Gastrocnemius medialis (tissue), 4 donors: ENCODE measurements at places on chromosomes 4 and X.

GRCh38 chr4:20255251-20255586 lies 3.5 kb downstream of the SLIT2 start:
- DNase-seq = no peak

DNA sequence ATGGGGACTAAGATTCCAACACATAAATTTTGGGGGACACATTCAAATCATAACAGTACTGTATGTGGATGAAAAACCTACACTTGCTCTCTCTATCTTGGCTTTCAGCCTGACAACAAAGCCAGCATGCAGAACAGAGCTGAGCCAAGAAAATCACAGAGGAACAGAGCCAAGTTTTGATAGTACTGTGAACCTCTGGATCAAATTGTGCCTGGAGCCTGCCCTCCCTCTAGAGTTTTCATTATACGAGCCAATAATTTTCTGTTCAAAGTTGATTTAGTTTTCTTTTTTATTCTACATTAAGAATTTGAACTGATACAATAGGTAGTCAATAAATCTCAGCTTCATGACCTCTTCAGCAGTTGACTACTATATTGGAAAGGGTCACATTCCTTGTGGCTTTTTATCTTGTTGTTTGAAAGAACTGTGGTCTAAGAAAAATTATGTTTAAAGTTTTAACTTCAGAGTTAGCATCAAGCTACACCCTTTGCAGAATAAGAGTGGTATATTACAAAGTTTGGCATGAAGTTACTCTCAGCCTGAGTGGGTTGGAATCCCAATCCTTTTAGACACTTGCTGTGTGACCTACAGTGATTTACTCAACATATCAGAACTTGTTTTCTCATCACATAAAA lies 31.1 kb downstream of the GRID2 start:
- no peak for DNase-seq

GRCh38 chrX:48636776-48637175 lies 39.5 kb downstream of the WDR13 start:
- no peak for DNase-seq

DNA sequence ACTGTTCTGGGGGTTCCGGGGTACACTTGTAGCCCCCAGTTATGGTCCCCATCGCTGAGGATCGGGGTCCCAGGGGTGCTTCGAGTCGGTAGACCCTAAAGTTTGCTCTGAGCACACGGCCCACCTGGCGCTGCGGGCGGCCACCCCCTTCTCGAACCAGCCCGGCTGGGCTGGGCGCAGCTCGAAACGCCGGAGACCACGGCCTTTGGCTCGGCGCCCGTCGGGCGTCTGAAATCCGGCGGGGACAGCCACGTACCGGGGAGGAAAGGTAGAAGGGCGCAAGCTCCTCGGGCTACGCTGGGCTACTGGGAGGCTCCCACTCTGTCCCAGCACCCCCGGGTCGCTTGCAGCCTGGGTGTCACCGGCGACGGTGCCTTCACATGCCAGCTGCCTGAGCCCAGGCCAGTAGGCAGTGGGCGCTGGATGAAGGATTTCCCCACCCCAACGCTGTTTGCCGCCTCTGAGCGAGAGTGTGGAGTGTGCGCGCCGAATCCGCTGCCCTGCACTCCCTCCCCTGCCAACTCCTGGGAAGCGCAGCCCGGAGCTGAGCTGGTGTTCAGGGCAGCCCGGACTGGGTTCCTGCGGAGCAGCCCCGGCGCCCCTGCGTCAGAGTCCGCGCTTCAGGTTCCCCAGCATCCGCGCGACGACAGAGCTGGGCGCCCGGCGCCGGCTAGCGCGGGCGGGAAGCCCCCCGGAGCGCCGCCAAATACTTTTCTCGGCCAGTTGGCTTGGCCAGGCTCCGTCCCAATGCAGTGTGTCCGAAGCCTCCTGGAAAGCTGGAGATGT lies 637 bp downstream of the MAMLD1 start:
- DNase-seq = no peak

DNA sequence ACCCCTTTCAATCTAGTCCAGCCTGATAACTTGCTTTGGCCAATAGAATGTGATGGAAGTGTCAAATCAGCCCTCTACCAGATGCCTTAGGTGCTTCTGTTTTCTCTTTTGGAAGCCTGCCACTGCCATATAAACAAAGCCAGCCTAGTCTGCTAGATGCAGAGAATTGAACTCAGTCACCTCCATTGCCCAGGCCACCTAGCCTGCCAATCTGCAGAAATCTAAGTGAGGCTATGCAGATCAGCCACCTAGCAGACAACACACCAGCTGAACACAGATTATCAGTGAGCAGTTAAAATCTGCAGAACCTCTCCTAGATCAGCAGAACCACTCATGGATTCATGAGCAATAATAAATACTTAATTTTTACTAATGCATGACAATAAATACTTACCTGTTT lies 1108.2 kb downstream of the PCDH18 start:
- DNase-seq = no peak

GRCh38 chr4:54281054-54281766 lies 52.1 kb downstream of the PDGFRA start:
- peak; percentile 80 for DNase-seq

DNA sequence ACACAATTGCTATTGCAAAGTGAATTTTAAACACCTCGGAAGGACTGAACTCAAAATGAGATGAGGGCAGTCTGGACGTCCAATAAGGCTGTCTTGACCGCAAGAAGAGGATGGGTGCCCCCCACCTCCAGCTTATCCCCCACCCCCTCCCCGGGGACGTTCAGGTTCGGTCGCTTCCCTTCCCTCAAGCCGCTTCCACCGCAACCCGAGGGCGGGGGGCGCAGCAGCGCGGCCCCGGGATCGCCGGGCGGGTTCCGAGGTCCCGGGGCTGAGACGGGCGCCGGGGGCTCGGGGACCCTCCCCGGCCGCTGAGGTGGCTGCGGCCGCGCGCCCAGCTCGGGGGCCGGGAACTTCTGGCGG lies 480 bp downstream of the USP46 start:
- DNase-seq = no peak

- DNase-seq = no peak
Observed at GRCh38 chrX:110703641-110704040, 92.0 kb downstream of the CHRDL1 start.

- DNase-seq = no peak
Observed at GRCh38 chr4:56261027-56261426, 126.3 kb downstream of the AASDH start.

- DNase-seq = no peak
Observed at GRCh38 chr4:110472583-110473329, 3.2 kb upstream of the ENPEP start.

DNA sequence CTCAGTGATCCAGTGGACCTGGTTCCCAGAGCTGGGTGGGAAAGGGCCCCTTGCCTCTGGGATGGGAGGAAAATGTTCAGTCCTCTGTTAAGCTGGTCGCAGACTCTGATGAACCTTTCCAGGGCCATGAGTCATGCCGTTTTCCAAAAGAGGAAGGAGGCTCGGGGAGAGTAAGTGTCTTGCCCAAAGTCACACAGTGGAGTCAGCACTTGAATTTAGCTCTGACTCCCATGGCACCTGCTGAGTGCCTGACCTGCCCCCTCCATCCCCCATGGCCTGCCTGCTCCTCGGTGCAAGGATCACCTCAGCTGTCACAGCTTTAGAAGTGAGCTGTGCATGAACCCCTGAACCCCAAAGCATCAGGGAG lies 14.0 kb upstream of the KIAA0232 start:
- DNase-seq = peak; percentile 77

DNA sequence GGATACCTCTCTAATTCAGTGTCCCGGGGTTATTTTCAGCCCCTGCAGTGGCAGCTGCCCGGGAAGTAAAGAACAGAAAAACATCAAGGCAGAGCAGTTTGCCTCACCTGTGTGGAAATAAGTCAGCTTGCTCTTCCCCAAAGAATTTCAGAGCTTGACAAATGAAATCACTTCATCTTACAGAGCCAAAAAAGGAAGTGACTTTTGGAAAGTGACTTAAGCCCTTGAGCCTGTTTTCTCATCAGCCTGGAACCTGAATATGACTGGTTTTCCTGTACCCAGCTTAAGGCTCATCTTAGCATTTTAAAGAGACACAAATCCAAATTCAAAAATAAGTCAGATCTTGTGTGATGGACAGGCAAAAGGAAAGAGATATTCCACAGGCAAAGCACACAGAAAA lies 211.6 kb downstream of the RCHY1 start:
- no peak for DNase-seq

GRCh38 chr4:40283968-40284367 lies 51.2 kb upstream of the CHRNA9 start:
- no peak for DNase-seq

DNA sequence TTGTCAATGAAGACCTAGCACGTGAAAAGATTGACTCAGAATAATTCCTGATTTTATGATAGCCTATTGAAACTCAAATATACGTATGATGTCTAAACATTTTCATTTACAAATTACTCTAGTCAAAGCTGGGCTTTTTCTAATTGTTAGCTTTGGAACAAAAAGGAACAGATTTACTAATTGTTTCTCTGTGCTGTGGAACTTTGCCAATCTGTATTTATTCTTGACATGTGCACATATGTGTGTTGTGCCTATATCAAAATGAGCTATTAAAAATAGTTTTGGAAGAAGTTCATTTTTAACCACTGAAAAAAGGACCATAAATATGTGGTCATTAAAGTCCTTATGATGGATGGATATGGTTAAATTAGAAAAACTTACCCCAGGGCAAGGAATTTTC lies 85.4 kb upstream of the PACRGL start:
- DNase-seq = no peak

DNA sequence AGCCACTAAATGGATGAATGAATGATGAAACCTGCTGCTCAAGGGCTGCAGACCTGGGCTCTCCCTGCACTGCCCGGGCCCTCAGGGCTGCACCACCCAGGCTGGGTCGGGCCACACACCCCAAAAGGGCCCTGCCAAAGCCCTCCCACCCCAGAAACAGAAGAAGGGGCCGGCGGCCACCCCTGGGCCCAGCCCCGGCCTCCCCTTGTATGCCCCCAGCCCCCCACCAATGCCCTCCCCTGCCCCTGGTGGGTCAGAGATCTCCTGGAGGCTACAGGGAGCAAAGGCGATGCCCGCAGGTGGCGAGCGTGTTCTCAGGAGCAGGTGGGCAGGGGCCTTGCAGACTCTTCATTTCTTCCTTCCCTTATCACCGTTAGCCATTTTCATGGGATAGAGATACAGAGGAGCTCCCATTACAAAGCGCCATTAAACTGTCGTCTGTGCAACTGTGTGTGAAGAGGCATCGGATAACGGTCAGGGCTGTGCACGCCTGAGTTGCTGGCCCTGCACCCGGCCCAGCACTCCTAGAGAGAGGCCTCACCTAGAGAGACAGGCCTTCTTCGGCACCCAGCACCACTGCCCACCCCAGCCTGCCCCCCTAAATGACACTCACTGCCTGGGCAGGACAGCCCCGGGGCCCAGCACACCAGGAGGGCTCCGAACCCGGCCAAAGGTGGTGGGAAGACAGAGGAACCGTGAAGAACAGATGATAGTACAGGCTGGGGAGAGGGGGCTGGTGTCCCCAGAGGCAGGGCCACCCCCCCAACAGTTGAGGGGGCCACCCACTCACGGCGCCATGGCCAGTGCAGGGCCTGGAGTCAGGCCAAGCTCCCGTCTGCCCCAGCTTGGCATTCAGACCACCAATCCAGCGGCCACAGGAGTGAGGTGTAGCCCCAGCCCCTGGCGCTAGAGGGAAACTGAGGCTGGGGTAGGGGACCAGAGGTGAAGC lies 133.7 kb downstream of the FAM53A start:
- no peak for DNase-seq

- no peak for DNase-seq
Observed at GRCh38 chr4:111066887-111067286, 444.0 kb upstream of the PITX2 start.

DNA sequence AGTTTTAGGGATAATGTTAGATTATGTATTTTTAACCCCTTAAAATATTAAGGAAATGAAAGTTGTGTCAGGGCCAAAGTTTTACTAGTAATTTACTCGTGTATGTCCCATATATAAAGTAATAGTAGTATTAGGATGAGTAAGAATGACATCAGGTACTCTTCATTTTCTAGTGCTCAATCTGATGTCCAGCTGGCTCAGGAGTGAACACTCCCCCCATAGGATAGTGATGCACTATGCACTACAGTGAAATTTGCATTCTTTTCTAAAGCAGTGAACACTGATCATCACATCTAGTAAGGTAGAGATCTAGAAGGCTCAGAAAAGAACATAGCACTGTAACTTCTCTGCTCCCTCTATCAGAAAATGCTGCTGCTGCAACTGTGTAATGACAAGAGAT lies 409.7 kb downstream of the GLUD2 start:
- DNase-seq = no peak

- DNase-seq = no peak
Observed at GRCh38 chrX:47862680-47863079, 26.0 kb downstream of the ZNF81 start.

- peak; percentile 55 for DNase-seq
Observed at GRCh38 chr4:1201851-1202525, 29.6 kb upstream of the SPON2 start.

GRCh38 chrX:109475174-109475891 lies 6.6 kb downstream of the GUCY2F start:
- no peak for DNase-seq

GRCh38 chr4:13627178-13627605 lies 333 bp downstream of the BOD1L1 start:
- DNase-seq = no peak

DNA sequence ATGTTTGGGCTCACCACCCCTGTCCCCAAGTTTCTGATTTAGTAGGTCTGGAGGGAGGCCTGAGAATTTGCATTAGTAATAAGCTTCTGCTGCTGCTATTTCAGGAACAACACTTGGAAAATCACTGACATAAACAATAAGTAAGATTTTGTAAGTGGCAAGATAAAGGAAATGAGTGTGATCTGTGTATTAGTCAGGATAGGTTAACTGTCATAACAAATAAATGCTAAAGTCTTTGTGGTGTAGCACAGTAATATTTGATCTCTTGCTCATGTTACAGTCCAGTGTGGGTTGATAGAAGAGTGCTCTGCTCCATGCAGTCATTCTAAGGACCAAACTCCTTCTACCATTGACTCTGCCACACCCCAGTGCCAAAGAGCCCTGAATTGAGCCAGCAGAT lies 67.0 kb downstream of the NHS start:
- DNase-seq = no peak

- no peak for DNase-seq
Observed at GRCh38 chrX:107025545-107025944, 25.5 kb upstream of the MORC4 start.

DNA sequence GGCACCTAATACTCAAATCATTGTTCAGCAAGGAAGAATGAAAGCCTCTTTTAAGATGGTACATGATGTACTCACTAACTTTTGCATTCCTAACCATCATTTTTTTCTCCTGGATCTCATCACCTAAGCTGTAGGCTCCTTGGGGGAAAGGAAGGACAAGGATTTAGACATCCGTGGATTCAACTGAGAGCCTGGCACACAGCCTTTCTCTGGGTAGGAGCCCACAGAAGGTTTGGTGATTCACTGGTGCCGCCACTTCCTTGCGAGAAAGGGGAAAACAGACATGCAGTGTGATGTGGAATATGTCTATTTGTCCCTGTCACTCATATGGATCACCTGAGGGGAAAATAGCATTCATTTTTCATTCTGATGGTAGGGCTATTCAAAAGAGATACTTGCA lies 147.3 kb downstream of the PCDH7 start:
- DNase-seq = no peak

DNA sequence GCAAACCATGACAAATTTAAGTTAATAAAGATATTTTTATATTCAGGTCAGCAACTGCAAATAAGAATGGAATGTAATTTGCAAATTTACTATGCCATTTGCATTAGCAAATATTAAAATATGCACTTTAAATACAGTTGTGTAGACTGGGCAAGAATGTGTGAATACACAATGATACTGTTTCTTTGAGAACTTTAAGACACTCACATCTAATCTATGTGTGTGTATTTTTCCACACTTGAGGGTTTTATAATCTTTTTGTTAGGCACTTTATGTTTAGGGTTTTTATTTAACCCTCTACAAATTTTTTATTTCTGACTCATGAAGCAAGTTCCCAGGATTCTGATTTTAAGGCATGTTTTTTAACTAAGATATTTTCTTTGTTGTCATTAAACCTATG lies 23.9 kb upstream of the NDNF start:
- DNase-seq = no peak
